Suppressor macrophage treated with lipopolysaccharide for 4 hours (primary cell): ENCODE measurements at places on chromosomes 7 and 10.
A peak's percentile ranks its signal among the peaks of the same experiment; 100 is the strongest.

DNA sequence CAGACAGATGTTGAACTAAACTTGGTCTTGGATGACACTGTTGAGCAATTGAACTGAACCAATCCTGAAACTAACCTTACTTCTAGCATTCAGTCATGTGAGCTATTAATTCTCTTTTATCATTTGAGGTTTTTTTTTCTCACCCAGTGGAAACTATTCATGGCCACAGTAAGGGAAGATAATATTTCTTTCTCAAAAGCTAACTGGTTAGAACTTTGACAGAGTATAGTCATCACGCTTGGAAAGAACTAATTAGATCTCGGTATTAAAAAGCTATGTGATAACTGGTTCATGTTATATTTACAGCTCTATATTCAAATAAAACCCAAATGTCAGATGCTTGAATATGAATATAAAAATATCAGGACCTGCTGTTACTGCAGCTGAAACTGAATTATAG lies 89.5 kb downstream of the OTUD1 start:
- no peak for DNase-seq

DNA sequence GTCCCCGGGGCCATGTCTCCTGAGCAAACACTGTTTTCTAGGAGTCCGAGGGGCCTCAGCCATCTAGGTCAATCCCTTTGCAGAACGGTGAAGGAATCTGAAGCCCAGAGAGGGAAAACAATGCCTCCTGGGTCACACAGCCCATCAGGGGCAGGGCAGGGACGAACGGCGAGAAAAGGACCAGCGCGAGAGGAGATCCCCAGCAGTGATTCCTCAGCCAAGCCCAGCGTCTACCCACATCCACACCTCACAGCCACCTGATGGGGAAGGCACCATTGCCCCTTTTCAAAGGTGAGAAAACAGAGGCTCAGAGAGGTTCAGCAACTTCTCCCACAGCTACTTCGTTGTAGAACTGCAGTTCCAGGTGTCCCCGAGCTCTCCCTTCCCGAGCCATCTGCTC lies 17.9 kb upstream of the PSMG3 start:
- no peak for DNase-seq

DNA sequence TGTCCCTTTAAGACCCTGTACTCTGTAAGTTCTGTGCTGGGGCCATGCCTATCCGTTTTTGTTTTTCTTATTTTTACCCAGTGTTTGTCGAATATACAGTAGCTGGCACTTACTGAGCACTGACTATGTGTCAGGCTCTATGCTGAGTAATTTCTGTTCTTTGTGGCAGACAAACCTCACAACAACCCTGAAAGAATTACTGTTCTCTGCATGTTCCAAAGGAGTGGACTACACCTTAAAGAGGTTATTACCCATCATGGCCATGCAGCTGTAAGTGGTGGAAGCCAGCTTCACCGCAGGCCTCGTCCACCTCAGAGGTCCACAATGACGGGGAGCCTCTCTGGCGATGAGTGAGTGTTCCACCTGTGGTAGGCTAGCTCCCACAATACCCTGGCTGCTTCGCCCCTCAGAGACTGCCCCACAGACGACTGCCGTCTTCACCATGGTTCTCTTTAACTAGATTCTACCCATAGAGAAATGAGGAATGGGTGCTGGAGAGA lies 30.1 kb upstream of the RBM20 start:
- DNase-seq, result no peak

GRCh38 chr7:139648941-139649425 lies 125.5 kb downstream of the CLEC2L start:
- DNase-seq, result peak; percentile 82

DNA sequence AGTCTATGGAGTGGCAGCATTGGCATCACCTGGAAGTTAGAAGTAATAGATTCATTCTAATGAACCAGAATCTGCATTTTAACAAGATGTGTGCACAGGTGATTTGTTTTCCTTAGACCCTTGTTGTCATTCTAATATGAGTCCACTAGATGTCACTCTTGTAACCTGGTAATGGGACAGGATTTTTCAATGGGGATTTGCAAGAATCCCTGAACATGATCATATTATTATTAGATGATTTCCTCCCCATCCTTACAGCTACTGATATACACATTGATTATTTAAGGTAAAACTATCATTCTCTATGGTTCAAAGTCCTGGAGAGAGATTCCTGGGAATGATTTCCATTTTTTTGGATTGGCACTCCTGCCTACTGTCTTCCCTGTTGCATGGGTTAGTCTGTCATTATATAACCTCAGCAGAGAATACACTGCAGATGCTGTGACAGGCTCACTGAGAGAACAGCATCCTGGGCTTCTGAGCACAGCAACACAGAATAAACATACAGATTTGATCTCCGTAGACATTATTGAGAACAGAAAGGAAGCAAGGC lies 194.9 kb downstream of the SUGCT start:
- peak; percentile 61 for DNase-seq

- DNase-seq, result no peak
These were observed 53.2 kb upstream of the FAM3C start for GRCh38 chr7:121449329-121449728.

GRCh38 chr7:117036053-117036669 lies 82.9 kb downstream of the ST7 start:
- no peak for DNase-seq

DNA sequence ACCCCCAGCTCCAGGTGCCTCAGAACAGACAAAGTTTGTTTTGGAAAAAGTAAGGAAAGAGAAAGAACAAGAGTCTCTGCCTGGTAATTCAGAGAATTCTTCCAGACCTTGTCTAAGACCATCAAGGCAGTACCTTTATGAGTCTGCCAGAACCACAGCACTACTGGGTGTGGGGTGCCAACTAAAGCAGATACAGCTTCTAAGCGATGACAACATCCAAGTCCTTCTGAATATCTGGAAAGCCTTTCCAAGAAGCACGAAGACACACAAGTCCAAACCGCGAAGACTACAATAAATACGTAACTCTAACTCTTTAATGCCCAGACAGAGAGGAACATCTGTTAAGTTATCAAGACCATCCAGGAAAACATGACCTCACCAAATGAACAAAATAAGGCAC lies 94.3 kb downstream of the SIRT1 start:
- DNase-seq, result no peak

DNA sequence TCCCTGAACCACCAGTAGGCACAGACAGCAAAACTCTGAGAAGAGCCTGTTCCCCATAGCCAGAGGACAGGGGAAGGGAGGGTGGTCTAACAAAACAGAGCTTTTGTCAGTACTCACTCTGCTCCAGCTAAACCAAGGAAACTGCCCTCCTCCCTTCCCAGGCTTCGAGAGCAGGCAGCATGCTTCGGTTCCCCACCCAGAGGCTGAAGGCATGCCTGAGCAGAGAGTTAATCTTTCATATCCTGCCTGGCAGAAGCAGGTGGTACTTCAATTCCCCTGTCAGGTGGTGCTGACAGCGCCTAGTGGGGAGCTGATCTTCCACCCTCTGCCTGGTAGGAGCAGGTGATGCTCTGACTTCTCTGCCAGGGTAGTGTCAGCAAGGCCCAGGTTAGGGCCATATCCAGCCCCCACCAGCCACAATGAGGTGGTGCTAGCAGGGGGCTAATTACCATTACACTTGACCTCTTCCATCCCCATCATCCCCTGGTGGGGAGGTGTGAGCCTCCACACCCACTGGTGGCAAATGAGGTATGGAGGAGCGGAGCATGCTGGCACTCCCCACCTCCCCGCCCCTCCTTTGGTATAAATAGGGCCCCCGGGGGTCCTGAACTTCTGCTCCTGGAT lies 35.1 kb downstream of the SDK1 start:
- no peak for DNase-seq

- no peak for DNase-seq
These were observed 809 bp downstream of the SLC13A1 start for GRCh38 chr7:123198668-123199652.
